Purkinje cell (primary cell): ENCODE measurements at places on chromosomes 2 and 18. TPM values are rescaled to one million over a fixed set of nuclear protein-coding genes. Genes with fewer than 3 reads are reported as not detected.

NPPC gene
- polyA plus RNA-seq: 86.3 and 128 TPM in 2 replicates

ATG4B gene
- 18.9 and 36.5 TPM in 2 replicates for polyA plus RNA-seq

UGT1A4 gene
- polyA plus RNA-seq: not detected in 2 replicates

FAHD2B gene
- 11.6 and 12.1 TPM in 2 replicates for polyA plus RNA-seq

LYG2 gene
- 0.39 and 11.1 TPM in 2 replicates for polyA plus RNA-seq

ALPP gene
- polyA plus RNA-seq: not detected in 2 replicates

SLC40A1 gene
- 0.24 and 1.4 TPM in 2 replicates for polyA plus RNA-seq
